ENCODE measurements at places on chromosomes 1 and 21. TPM values are rescaled to one million over a fixed set of nuclear protein-coding genes. Genes with fewer than 3 reads are reported as not detected.

Gene PDZK1IP1
- 68.5 TPM for total RNA-seq

- DNase-seq = peak; percentile 43
Observed at GRCh38 chr1:147641695-147642592, 28.4 kb downstream of the ACP6 start.

Gene SLC44A5
- total RNA-seq = 0.31 TPM

- DNase-seq = no peak
Observed at GRCh38 chr1:180208264-180208663, 21.8 kb upstream of the LHX4 start.

DNA sequence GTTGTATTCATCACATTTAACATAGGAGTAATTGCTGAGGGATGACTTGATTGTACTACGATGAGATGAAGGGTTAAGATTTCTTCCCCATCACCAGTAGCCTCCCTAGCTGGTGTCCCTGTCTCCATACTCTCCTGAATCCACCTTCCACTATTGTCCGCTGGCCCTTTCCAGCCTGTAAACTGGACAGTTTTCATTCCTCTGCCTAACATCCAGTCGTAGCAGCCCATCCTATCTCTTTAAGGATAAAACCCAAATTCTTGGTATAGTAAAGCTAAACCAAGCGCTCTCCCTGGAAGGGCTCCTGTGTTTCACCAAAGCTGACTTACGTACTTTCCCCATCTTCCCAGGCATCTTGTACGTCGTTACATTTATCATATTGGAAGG lies 670 bp downstream of the COX20 start:
- peak; percentile 67 for DNase-seq

DNA sequence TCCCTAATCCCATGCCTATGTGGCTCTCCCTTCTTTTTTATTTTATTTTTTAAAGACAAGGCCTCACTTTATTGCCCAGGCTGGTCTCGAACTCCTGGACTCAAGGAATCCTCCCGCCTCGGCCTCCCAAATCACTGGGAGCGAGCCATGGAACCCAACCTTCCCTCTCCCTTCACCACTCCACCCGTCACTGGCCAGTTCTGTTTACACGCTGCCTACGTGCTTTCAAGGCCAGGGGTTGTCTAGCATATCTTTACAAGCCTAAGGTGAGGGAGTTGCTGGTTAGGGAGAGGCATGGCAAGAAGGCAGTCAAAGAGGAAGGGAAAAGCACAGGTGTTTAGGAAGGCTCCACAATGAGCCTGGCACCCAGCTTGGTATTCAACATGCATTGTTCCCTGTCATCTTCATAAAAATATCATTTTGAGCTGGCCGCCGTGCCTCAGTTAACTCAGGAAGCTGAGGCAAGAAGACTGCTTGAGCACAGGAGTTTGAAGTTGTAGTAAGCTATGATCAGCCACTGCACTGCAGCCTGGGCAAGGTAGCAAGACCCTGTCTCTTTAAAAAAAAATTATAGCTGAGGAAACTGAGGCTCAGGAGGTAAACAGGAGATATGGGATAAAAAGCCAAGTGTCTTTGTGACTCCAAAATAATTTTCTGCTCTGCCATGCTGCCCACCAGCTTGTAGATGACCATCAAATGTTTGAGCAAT lies 1.1 kb downstream of the RHBDL2 start:
- no peak for DNase-seq

- no peak for DNase-seq
Observed at GRCh38 chr1:1678581-1679380, 13.8 kb downstream of the SLC35E2B start.

Gene CELA3B
- not detected for total RNA-seq

DNA sequence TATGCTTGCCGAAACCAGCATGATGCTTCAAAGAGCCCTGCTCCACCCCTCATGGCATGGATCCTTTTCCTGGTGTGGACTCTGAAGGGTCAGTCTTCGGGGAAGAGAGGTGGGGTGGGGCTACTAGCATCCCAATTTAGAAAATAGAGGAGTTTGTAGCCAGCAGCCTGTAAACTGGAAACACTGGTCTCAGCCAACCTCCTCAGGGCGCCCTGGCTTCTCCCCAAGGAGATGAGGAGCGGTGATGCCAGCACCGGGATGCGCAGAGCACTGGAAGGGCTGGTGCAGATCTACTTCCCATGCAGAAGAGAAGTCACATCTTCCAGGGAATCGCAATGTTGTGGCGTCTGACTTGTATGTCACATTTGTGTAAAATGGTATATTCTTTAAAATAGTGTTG lies 6.4 kb upstream of the IKBKE start:
- DNase-seq = no peak

DNA sequence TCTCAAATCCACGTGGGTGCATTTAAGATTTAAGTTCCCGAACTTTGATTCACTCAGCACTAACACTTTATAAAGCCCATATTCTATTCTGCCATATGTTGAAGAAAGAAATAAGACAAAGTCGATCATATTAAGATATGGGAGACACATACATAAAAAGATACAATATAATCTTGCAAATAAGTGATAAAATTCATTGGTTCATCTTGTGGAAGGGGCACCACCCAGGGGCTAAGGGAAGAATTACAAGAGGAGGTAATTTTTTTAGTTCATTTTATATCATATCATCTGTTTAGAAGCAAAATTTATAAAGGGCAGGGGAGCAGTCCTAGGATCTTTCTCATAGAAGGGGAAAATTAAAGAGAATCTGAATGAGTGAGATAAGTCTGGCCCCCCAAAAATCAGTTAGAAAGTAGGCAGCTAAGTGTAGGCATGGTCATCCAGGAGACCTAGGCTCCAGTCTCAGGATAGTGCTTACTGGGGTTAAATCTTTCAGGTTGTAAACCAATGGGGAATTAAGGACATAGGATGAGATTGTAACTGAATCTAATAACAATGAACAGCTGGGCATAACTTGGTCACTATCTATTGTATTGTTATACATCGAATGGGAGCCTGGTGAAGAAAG lies 124.2 kb upstream of the L1TD1 start:
- no peak for DNase-seq

DNA sequence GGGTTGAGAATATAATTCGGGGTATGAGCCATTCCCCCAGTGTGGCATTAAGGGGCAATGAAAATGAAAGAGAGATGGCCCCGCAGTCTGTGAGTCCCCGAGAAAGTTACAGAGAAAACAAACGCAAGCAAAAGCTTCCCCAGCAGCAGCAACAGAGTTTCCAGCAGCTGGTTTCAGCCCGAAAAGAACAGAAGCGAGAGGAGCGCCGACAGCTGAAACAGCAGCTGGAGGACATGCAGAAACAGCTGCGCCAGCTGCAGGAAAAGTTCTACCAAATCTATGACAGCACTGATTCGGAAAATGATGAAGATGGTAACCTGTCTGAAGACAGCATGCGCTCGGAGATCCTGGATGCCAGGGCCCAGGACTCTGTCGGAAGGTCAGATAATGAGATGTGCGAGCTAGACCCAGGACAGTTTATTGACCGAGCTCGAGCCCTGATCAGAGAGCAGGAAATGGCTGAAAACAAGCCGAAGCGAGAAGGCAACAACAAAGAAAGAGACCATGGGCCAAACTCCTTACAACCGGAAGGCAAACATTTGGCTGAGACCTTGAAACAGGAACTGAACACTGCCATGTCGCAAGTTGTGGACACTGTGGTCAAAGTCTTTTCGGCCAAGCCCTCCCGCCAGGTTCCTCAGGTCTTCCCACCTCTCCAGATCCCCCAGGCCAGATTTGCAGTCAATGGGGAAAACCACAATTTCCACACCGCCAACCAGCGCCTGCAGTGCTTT lies 9.4 kb downstream of the PROX1 start:
- DNase-seq = peak; percentile 92

DNA sequence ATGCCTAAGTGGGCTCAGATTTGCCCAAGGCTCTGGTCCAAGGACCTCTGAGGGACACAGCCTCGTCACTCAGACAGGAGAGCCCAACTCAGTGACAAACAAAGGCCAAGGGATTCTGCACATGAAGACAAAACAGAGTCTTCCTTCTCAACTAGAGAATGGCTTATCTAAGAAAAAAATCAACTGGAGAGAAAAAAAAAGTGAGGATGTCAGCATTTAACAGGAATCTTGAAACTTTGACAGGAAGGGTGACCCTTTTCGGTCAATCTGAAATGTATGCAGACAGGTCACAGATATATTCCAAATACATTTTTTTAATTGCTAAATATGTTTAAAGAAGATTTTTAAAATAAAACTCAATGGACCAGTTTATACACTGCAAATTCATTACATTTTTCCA lies 154.5 kb downstream of the ETS2 start:
- no peak for DNase-seq

DNA sequence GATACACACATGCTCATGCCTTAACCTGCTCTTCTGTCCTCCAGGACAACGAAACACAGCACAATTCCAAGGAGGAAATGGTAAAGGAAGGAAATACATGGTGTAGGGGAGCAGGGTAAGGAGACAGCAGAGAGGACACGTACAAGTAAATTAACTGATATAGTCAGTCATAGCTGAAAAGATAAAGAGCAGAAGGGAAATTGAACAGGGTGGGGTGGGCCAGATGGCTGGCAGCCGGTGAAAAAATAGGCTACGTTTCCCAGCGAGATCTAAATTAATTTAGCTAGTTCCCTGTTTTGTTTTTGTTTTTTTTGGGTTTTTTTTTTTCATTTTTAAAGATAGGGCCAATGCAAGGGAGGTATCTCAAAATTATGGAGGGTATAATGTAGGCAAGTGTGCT lies 109.2 kb downstream of the FAM78B start:
- no peak for DNase-seq

Gene HOOK1
- 35.5 TPM for total RNA-seq
